ENCODE measurements at places on chromosomes 1 and 21.

GRCh38 chr1:153057375-153057774 is at the start of gene SPRR2A:
Gene SPRR2A (minus strand): TSS chr1:153057512. CDS start chr1:153056735, 777 bp downstream.
- DNase-seq: no peak

GRCh38 chr1:213415691-213416380 is 364.8 kb downstream of the RPS6KC1 start:
- DNase-seq: no peak

GRCh38 chr1:22540337-22540736 is 23.0 kb upstream of the EPHA8 start:
- DNase-seq: no peak

DNA sequence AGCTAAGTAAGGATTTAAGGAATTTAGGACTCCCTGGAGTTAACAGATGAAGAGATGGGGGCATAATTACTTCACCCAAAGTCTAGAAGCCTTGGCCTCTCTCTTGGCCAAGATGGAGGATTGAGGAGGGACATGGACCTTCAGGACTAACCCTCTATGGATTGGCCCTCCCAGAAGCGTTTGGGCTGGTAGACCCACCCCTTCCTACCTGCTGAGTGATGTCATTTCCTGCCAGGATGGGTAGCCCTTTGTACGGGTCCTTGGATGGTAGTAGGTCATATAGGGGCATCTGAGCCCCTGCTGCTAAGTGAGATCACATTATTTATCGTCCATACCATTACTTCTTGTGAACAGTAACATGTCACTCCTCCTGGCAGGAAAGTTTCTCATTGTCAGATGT is 17.7 kb downstream of the LURAP1 start:
- no peak for DNase-seq

- no peak for DNase-seq
Observed at GRCh38 chr1:54407154-54407403, 885 bp upstream of the SSBP3 start.

DNA sequence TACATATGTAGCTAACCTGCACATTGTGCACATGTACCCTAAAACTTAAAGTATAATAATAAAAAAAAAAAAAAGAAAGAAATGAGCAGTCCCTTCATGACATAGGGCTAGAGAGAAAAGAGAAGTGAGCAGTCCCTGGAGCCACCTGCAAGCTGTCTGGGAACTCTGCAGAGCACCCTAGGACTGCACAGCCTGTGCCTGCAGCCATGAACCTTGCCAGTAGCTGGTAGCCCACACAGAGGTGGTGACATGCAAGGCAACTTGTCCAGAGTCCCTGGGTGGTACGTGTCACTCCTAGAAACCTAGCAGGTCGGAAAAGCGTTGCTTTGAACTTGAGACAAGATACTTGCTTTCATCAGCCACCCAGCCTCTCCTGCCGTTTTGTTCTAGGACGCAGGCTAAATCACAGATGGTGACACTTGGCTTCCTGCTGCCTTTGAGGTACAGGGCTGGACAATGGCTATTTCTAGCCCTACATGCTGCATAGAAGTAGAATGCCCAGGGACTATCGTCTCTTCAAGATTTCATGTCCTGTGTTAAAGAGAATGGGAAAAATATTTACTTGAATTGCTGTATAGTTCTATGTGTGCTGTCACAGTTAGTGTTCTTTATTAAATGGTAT is 260.9 kb downstream of the LTN1 start:
- no peak for DNase-seq

- DNase-seq: no peak
Observed at GRCh38 chr1:3874736-3875135, 17.5 kb downstream of the DFFB start.

- no peak for DNase-seq
Observed at GRCh38 chr1:36107394-36107793, 17.6 kb downstream of the COL8A2 start.

- DNase-seq: no peak
Observed at GRCh38 chr1:15099441-15100120, 54.0 kb upstream of the TMEM51 start.

DNA sequence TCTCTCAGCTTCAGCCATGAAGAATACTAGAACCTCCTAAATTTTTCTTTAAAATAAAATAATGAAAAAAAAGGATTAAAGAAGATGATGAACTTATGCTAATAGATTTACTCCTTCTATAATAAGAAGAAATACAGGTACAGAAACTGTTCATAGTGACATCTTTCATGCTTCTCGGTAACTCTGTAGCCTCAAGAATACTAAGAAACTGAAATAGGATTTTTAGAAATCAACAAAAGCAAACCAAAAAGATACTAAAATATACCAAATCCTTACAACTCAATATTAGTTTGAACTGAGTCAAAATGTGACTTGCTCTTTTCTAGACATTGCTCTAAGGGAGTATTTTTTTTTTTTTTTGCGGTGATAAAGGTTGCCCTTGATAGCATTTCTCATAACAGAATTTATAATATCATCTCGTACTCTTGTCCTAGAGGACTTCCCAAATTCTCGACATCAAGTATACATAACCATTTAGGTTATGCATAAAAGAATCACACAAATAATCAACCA is 42.8 kb downstream of the ZZZ3 start:
- DNase-seq: no peak

DNA sequence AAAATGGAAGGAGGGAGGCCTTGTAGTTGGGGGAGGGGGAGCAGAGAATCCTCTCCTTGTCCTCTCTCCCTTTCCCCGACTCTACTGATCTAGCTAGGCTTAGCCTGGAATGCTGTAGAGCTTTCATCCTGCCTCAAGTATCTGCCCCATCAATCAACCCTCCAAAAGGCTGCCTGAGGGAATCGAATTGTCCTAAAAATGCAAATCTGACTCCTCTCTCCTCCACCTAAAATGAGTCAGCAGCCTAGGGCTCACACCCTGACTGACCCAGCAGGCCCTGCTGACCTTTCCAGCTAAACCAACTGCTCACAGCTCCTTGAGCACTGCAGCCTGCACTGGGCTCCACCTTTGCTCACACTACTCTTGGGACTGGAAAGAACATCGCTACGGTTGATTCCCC is 2.8 kb downstream of the HPDL start:
- DNase-seq: no peak

DNA sequence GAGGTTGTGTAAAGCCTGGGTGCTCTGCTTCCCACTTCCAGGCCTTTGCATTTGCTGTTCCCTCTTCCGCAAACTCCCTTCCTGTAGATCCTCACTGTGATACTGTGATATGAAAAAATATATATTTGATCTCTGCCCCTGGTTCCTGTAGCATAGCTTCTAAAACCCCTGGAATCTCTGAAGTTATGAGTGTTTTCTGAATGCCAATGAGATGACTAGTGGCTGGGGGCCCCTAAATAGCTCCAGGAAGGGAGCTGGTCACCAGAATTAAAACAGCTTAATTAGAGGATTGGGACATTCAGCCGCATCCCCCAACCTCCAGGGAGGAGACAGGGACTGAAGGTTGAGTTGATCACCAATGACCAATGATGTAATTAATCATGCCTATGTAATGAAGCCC is 21.9 kb downstream of the DUSP10 start:
- no peak for DNase-seq
